ENCODE measurements at places on chromosomes 2 and 18.

DNA sequence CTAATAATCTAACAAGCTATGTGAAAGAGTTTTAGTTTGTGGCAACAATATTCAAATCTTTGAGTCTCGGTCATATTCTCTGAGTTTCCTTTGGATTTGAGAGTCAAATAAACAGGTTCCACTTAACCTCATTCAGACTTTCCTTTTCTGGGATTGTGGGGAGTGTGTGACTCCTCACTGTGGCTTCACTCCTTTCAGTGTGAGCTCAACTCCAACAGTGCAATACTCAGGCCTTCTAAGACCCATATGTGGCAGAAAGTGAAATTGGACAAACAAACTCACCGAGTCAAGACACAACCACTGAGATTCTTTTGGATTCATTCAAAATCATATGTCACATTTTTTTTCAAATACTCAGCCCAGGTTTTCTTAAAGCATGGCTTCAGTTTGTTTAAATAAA is 25.4 kb downstream of the SLC9A4 start:
- no peak for DNase-seq

DNA sequence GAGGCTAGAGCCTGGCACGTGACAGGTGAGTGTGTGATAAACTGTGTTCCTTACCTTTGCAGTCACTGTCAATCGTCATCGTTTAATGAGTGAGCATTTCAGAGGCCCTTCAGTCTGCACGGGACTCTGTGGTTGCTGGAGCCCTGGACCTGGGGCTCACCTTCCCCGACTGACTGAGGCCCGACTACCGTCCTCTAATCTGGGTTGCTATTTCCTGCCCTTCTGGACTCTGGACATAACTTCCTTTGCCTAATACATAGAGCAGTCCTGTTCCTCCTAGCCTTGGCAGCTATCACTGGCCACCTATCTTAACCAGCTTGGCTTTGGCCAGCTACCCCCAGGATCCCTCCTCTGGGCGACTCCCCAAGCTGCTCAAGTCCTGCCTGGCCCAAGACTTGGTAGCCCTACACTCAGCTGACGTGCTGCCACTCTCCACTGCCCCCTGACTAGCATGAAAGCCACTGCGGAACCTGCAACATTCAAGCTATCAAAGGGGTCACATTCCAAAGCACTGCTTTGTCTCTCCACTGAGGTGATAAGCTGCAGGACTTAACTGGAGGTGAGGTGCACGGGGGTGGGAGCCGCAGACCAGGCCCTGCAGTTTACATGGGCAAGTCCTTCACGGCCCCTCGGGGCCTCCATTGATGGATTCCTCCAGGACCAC is 11.1 kb upstream of the RAB17 start:
- DNase-seq = no peak

GRCh38 chr2:154709215-154709614 is 10.7 kb downstream of the KCNJ3 start:
- no peak for DNase-seq

DNA sequence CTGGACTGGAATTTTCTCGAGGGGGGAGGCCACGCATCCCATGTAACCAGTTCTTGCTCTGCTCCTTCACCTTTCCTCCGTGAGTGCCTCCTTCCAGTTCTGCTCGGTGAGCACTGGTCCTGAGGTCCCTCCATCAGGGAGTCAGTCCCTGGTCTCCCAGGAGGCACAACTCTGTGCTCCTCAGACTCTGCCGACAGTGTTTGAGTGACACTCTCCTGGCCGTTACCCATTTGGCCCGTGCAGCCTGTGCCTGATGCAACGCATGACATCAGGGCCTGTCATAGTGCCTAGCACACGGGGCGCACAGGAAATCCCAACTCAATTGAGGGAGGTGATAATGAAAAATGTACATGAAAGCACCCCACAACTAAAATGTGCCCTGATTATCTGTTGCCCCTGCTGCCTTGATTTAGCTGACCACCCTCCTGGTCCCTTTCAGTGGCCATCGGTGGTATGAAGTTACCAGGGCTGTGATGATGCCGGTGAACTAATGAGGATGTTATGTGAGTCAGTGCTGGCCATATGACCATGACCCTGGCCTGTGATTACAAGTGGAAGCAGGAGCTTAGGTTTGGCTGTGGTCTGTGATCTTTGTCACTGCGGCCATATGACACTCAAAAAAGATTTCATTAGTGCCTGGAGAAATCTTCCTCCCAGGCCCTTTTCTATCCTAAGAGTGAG is 144.6 kb downstream of the TDRD15 start:
- DNase-seq = no peak

DNA sequence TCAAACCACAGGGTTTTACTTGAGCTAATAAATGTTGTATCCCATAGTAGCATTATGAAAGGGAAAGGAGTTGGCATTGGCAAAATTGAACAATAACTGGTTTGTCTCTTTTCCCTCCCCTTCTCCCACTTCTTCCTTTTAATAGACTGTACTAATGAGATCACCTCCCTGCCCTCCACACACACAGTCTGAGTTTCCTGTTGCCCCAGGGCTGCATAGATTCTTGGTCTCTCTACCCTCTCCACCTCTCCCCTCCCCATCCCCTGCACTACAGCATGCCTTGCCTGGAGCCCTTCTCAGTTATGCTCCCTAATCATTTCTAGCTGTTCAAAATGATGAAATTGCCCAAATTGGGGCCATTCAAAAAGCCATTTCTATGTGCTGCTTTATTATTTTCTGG is 37.2 kb upstream of the NEMP2 start:
- no peak for DNase-seq

GRCh38 chr2:231199219-231199618 is 788 bp downstream of the ARMC9 start:
- DNase-seq = no peak

DNA sequence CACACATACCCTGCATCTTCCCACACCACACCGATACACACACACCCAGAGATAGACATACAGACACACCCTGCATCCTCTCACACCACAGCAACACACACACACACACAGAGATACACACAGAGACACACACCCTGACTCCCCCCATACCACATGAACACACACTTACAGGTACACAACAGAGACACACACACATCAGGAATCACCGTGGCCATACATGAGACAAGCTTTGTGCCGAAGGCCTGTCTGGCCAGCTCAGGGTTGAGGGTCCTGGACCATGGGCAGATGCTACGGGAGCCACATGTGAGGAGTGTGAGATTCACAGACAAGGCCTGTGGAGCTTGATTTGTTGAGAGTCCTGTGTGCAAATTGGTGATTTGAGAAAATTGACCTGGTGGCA is 15.6 kb downstream of the IMPA2 start:
- no peak for DNase-seq

DNA sequence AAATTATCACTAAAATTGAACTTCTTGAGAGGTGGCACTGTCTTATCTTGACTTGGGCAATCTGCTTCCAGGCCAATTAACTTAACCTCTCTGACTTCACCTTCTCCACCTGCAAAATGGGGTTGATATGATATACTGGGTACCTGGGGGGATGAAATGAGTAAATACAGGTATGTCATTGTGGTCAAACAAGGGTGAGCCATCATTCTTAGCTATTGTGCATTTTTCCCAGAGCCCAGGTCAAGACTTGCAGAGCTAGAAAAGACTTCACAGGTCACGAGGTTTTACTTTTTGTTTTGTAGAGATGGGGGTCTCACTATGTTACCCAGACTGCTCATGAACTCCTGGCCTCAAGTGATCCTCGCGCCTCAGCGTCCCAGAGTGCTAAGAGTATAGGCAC is 145.0 kb downstream of the PRKCE start:
- DNase-seq = no peak

- DNase-seq = no peak
Observed at GRCh38 chr2:96759548-96759947, 1.2 kb upstream of the CNNM4 start.

GRCh38 chr2:201264472-201265173 is 4.3 kb downstream of the CASP8 start:
- DNase-seq = no peak

GRCh38 chr2:235139956-235140800 is 188.4 kb downstream of the SH3BP4 start:
- no peak for DNase-seq

- no peak for DNase-seq
Observed at GRCh38 chr2:30527859-30528258, 80.8 kb downstream of the LCLAT1 start.

GRCh38 chr18:58015065-58015780 is 28.8 kb upstream of the NEDD4L start:
- peak; percentile 28 for DNase-seq

DNA sequence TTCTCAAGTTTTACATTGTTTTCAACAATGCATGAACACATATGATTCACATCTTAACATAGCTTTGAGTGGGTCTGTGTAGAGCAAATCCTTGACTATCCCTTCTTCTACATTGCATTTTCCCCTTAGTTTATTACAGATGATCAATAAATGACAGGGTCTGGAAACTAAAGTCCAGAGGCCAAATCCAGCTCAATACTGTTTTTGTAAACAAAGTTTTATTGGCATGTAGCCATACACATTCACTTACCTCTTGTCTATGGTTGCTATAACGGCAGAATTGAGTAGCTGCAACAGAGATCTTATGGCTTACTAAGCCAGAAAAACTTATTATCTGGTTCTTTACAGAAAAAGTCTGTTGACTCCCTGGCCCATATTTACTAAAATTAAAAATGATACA is 12.8 kb downstream of the FANCL start:
- DNase-seq = no peak

GRCh38 chr18:46477425-46478011 is 179.5 kb downstream of the LOXHD1 start:
- DNase-seq = no peak

DNA sequence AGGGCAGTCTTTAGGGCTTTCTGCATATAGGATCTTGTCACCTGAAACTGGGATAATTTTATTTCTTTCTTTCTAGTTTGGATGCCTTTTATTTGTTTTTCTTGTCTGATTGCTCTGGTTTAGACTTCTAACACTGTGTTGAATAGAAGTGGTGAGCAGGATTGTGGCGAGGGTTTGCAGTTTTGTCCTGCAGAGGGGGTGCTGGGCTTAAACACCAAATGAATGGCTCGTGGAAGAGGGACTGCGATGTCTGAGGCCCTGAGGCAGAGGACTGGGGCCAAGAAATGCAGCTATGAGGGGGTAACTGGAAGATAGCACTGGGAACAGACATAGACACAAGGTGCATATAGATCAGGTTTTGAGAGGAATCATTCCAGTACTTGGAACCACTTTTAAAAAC is 20.5 kb downstream of the UBE2F start:
- DNase-seq = no peak

DNA sequence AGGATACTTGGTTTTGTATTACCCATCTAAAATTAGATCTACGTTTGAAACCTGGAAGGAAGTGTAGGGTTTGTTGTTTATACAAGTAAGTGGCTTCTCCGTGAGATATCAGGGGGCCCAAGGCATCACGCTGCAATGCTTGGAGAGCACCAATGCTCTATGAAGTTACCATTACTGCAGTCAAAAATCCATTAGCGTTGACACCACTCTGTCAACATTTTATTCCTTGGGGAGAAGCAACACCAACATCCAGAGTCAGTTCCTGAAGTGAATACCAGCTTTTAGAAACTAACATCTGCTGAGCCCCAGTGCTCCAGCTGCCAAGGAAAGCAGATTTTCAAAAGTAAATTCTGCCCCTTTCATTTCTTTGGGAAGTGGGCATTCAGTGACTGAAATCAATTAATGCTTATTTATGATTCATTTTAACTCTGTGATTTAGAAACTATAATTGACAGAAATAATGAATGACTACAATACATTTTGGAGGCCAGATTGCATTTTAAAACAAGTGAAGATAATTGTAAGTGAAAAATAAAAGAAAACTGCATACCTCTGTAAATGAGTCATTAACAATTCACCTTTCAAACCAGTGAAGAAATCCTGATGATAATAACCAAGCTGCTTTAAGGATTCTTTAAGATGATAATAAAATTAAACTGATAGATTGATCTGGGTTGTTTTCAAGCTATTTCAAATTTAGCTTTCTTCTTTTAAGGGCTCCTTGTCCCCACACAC is 30.5 kb downstream of the LRP1B start:
- DNase-seq = no peak

- no peak for DNase-seq
Observed at GRCh38 chr2:172921532-172922236, 154.0 kb upstream of the MAP3K20 start.

- DNase-seq = no peak
Observed at GRCh38 chr2:127610561-127610960, 35.4 kb upstream of the GPR17 start.

DNA sequence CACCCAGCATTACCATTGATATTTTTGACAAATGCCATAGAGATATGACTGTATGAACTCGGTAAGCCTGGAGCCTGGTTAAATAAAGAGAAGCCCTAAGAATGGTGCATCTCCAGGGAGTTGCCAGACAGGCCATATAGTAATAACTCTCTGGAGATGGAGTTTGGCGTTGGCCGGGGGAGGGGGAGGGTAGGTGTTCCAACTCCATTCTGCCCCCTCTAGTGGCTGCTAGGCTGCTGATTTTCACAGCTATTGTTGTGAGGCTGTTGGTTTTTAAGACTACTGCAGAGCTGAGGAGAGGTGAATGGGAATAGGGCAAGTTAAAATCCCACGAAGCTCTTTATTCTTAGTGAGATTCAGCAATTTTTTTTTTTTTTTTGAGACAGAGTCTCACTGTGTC is 99.9 kb downstream of the GALNT14 start:
- DNase-seq = no peak

GRCh38 chr18:68275616-68276015 is 439.3 kb downstream of the TMX3 start:
- no peak for DNase-seq

- no peak for DNase-seq
Observed at GRCh38 chr2:161199912-161200701, 39.9 kb downstream of the TANK start.

GRCh38 chr2:113977660-113978523 is 88.0 kb downstream of the ACTR3 start:
- no peak for DNase-seq

DNA sequence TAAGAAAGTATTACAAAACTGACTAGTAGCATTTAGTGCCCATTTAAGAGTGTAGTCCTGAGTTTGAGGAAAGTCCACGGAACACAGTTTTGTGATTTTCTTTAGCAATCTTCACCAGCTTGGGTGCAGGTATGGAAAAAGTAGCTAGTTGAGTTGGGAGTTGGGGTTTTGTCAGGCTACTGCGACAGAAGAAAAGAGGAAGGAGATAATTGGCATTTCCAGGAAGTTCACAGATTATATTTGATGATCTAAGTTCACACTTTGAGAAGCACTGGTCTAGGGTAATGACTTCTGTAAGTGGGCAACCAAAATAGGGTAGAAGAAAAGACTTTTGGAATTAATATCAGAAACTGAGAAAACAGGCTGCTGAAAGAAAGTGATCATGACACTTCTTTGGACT is 52.1 kb downstream of the VIL1 start:
- DNase-seq = no peak

DNA sequence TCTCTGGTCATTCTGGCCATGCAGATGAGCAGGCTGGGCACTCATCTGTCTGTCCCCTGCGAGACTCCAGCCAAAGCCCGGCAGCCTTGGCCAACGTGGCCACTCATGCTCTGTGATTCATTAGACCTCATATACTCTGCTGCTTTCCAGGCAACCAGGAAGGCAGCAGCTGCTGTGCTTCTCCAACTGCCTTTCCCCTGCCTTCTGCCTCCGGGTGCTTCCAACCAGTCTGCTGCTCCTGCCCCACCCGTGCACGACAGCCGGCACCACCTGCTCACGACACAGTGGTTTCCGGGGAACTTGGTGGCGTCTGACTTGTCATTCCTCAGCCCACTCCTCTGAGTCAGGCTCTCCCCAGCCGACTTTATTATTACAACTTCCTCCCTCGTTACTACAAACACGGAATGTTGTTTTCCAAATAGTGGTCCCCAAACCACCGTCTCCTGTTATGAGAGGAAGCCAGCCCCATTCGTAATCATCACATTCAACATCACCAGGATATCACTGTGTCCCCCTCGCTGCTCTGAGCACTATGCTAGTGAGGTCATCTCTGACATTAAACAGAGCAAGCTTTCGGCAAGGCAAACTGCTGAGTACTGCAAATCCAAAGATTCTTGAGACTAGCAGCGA is 392.4 kb downstream of the ALK start:
- DNase-seq = no peak

All from GM18507 (cell line).